ENCODE measurements at places on chromosomes 4 and X. TPM values are rescaled to one million over a fixed set of nuclear protein-coding genes. Genes with fewer than 3 reads are reported as not detected.

- no peak for DNase-seq
These were observed 172.9 kb downstream of the KCNIP4 start for GRCh38 chr4:21775703-21776102.

DNA sequence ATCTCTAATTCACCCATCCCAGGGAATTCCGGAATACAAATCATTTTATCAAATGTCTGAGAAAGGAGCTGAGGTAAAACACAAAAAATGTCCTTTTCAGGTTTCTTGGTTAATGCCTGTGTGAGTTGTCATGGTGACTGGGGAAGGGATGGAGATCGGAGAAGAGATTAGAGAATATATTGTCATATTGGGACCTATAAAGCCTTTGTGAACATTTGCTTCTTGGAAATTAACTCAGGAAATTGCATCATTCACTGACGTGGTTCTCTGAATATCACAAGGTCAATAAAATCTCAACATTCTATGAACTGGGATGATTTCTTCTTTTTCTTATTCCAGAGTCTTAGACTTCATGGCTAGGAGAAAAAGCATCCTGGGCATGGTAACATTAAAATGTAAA lies 174.8 kb upstream of the GLRA2 start:
- no peak for DNase-seq

Gene RENBP
- total RNA-seq, result 15.5 TPM

Gene PLAC8
- total RNA-seq, result 1.1 TPM

Gene EDNRA
- 31.4 TPM for total RNA-seq
